ENCODE measurements at places on chromosomes 12 and 14. TPM values are rescaled to one million over a fixed set of nuclear protein-coding genes. Genes with fewer than 3 reads are reported as not detected.

Gene AMIGO2
- total RNA-seq: 5.4 TPM

DNA sequence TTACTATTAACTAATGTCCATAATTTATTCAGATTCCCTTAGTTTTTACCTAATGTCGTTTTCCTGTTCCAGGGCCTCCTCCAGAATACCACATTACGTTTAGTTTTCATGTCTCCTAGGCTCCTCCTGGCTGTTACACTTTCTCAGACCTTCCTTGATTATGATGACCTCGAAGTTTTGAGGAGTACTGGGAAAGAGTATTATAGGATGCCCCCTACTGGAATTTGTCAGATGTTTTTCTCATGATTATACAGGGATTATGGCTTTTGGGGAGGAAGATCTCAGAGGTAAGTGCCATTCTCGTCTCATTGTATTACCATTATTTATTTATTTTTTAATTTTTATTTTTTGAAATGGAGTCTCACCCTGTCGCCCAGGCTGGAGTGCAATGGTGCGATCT is 17.7 kb upstream of the C1S start:
- H3K4me1 ChIP-seq: no peaks in the 10 kb centered on the region
- no peak overlapping the region for H3K27ac ChIP-seq
- H3K4me3 ChIP-seq: no peak overlapping the region
- no peaks in the 10 kb centered on the region for H3K27me3 ChIP-seq

Gene TTC8
- 24.7 TPM for total RNA-seq

DNA sequence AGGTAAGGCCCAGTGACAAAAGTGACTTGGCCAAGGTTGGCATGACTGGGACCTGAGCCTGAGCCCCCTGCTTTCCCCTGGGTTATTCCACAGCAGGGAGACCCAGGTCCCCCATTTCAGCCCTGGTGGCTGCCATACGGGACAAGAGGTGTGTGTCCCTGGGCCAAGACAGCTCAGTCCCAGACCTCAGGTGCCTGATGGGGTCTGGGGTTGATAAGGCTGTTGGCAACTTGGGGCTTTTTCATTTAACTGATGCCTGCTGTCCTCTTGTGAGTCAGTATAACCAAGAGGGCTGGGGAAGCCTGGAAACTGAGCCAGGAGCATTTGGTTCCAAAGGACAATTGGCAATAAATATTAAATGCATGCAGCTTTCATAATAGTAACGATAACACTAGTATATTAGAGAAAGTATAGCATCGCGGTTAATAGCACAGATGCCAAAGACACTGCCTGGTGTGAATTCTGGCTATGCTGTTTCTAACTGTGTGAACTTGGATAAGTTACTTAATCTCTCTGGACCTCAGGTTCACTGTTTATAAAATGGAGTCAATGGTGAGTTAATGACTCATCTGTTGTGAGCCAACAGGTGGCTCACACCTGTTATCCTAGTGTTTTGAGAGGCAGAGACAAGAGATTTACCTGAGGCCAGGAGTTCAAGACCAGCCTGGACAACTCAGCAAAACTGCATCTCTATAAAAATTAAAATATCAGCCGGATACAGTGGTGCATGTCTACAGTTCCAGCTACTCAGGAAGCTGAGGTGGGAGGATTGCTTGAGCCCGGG is 898 bp downstream of the SDSL start:
- H3K27me3 ChIP-seq: peaks cover 16% of the 10 kb centered on the region
- DNase-seq: no peak
- H3K27ac ChIP-seq: no peak overlapping the region
- no peaks in the 10 kb centered on the region for H3K36me3 ChIP-seq
- H3K4me1 ChIP-seq: peaks cover 12% of the 10 kb centered on the region

GRCh38 chr12:31872831-31873604 is 86.2 kb upstream of the RESF1 start:
- no peaks in the 10 kb centered on the region for H3K27me3 ChIP-seq
- H3K36me3 ChIP-seq: no peaks in the 10 kb centered on the region
- no peak for DNase-seq
- no peak overlapping the region for H3K27ac ChIP-seq

DNA sequence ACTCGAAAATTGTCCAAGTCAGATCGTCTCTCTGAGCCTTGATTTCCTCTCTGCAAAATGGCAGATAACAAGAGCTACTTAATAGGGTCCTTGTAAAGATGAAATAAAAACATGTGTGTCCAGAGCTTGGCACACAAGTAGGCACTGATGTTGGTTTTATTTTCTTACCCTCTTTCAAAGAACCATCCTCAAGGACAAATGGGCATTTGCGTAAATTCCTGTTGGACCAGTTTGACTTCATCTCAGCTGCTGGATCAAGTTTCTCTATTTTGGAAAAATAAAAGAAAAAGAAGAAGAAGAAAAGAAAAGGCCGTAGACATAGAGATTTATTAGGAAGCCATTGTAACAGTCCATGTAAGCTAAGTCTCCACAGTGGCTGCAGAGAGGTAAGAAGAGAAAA is 47.2 kb downstream of the MAP1LC3B2 start:
- H3K36me3 ChIP-seq: no peaks in the 10 kb centered on the region
- H3K4me3 ChIP-seq: no peak overlapping the region
- H3K27ac ChIP-seq: no peak overlapping the region
- no peaks in the 10 kb centered on the region for H3K27me3 ChIP-seq
- peaks cover 23% of the 10 kb centered on the region for H3K4me1 ChIP-seq

Gene SPRYD4
- 4.9 TPM for total RNA-seq
